DMS53 (cell line): ENCODE measurements at places on chromosomes 4 and X.
A peak's percentile ranks its signal among the peaks of the same experiment; 100 is the strongest.

DNA sequence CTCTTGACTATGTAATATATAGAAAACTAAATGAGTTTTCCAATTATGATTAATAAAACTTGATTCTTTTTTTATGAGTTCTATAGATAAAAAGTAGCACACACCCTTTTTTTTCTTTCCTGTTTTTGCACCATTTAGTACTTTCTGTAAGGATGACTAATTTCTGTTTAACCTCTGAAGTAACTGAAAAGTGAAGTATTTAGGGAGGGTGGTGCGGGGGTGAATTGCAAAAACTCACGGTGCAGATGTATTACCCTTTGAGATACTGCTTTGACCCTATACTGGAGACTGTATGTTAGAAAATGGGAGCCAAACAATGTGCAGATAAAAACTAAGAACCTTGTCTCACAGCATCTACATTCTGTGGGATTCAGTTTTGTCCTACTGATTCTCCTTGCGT, 471.6 kb downstream of the DTHD1 start:
- DNase-seq, result no peak

DNA sequence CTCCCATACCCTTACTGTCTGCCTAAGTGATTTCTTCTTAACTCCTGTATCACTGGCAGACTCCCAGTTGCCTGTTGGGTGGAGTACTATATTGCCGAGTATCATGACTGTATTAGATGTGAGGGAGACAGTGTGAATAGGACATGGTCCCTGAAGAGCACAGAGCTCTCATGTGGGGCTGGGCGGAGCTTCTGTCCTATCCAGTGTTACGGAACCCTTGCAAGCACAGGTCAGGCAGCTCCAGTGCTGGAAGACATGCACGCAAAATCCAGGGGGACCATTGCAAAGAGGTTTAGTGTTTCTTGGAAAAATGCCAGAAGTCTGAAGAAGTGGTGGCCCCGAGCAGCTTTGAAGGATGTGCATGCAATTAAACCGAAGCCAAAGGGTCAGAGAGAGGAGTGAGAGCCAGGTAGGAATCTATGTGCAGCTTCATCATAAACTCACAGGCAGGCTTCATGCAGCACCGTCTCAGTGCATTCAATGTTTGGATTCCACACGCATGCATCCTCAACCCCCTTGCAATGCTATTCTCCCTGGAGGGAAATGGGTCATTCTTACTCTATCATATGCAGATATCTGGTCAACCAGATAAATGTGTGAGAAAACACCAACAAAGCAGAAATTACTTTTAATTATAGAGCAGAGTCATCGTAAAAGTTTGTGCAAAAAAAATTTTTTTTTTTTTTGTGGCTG, 49.7 kb upstream of the DHRSX start:
- DNase-seq, result no peak

- DNase-seq, result no peak
Observed at GRCh38 chr4:177271915-177272766, 37.5 kb upstream of the NEIL3 start.

GRCh38 chrX:110310896-110311295, 7.0 kb downstream of the AMMECR1 start:
- DNase-seq, result no peak

- DNase-seq, result peak; percentile 81
Observed at GRCh38 chr4:173243321-173243720, 74.7 kb downstream of the GALNT7 start.

DNA sequence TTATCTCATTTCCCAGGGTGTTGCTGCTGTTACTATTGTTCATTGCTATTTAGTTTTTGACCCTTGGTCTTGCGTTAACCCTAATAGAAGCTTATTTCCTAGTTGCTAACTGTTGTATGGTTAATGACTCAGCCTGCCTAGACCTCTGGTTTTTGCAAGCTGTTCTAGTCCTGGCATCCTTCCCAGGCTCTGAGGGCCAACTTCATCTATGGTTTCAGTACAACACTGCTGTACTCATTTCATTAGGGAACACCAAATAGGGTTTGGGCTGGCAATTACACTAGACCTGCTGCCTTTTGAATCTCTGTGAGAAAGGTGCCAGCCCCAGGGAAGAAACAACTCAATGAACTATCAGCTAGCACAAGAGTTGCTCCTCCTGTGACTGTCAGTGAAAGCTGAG, 59.6 kb downstream of the DCX start:
- DNase-seq, result peak; percentile 74

GRCh38 chr4:77880784-77881183, 18.2 kb downstream of the MRPL1 start:
- DNase-seq, result no peak

DNA sequence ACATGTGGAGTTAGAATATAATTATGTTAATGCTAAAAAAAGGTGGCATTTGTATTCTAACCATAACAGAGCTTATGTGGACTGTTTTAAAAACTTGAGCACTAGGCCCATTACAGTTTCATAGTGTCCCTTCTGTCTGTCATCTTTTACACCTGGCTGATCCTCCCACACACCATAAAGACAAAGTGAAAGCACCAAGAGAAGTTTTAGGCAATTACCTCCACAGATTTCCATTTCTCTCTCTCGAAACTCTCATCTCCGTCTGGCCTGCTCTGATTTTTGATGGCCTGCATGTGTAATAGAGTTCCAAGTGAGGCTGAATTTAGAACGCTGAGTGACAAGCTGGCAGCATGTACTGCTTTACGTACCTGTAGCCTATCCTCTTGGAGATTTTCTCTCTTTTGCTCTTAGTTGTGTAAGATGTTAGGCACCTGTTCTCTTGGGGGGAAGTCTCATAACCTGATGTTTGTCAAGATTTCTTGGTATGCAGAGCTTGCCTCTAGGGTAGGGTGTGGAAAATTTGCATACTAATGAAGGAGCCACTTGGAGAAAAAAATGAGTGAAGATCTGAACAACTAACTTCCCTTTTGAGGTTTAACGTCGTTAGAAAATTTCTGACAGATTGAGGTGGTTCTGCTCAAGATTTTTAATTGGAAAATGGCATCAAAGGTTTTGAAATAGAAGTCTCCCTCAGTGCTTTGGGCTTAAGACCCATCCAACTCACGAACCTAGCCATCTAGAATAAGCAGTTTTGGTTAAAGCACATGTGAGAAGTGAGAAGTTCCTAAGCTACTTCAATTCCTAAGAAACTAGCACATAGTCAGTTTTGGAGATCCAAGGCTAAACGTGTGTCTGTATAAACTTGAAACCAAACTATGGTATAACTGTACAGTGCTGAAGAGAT, 57.6 kb upstream of the RAP1GDS1 start:
- DNase-seq, result no peak

GRCh38 chrX:9447906-9448305, 17.0 kb upstream of the TBL1X start:
- DNase-seq, result no peak

DNA sequence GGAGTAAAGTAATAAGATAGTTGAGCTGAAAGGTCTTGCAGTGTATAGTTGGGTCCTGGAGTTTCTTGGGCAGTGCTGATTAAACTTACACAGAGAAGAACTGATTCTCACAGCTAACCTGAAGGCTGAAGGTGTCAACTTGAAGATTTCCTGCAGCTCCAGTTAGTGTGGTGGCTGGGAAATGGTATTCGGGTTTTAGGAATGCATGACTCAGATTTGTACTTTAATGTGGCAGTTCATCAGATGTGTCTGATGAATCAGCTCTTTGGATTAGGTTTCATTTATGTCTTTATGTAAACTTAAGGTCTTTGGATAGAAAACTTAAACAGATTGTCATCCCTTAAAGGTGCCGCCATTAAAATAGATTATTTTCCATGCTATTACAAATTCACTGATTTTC, 200.0 kb downstream of the IL1RAPL1 start:
- DNase-seq, result peak; percentile 8
